Trophoblast cell (in vitro differentiated cells and primary cell): ENCODE measurements at places on chromosomes 11 and 22.

GRCh38 chr11:79062814-79063762 lies 377.7 kb downstream of the TENM4 start:
- H3K27ac ChIP-seq: no peak overlapping the region
- H3K4me1 ChIP-seq: peaks cover 19% of the 10 kb centered on the region
- no peak overlapping the region for H3K4me3 ChIP-seq

DNA sequence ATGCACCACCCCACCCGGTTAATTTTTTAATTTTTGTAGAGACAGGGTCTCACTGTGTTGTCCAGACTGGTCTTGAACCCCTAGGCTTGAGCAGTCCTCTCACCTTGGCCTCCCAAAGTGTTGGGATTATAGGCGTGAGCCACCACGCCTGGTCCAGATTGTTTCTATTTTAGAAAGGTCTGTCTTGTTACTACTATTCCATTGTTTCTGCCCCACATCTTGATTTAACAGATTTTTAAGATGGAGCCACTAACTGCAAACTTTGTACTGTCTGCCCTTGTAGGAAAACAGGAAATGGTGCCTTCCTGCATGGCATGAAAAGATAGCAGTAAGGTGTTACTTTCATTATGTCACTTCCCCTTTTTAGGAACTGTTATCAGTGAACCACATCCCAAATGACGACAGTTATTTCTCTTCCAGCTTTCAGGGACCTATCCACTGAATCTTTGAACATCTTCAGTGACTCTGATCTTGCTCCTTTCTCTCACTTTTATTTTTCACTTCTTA lies 23.2 kb downstream of the TAF1D start:
- no peak overlapping the region for H3K27ac ChIP-seq
- H3K27me3 ChIP-seq: no peaks in the 10 kb centered on the region
- H3K4me1 ChIP-seq: no peaks in the 10 kb centered on the region
- H3K36me3 ChIP-seq: peaks cover 19% of the 10 kb centered on the region

DNA sequence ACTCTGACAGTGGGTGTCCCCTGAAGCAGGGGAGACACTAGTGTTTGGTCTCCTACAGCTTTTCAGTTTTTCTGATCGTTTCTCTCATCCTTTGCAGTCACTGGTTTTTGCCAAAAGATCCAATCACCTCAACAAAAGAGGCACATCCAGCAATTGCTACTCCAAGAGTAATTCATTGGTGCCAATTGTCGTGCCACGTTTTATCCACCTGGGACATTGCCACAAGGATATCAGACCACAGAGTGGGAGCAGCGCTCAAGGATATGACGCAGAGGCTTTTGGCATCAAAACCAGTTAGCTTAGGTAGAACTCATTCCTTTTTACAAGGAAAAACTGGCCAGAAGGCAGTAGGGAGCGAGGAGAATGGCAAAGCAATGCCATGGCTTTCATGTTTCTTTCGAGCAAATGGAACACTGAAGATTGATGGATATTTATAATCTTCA lies 40.9 kb upstream of the BLID start:
- no peak for DNase-seq
- H3K27ac ChIP-seq: no peak overlapping the region
- H3K4me1 ChIP-seq: no peaks in the 10 kb centered on the region
- no peaks in the 10 kb centered on the region for H3K27me3 ChIP-seq
- H3K4me3 ChIP-seq: no peak overlapping the region

GRCh38 chr11:133382131-133382812 lies 150.0 kb downstream of the OPCML start:
- no peak overlapping the region for H3K4me3 ChIP-seq
- peaks cover 1% of the 10 kb centered on the region for H3K4me1 ChIP-seq
- no peaks in the 10 kb centered on the region for H3K27me3 ChIP-seq
- H3K27ac ChIP-seq: no peak overlapping the region
- H3K36me3 ChIP-seq: no peaks in the 10 kb centered on the region
- DNase-seq: no peak

- no peaks in the 10 kb centered on the region for H3K27me3 ChIP-seq
- H3K4me3 ChIP-seq: no peak overlapping the region
- no peak for DNase-seq
- no peaks in the 10 kb centered on the region for H3K36me3 ChIP-seq
- H3K27ac ChIP-seq: no peak overlapping the region
- H3K4me1 ChIP-seq: no peaks in the 10 kb centered on the region
Measured at GRCh38 chr22:48894064-48894671, 933.5 kb downstream of the BRD1 start.

DNA sequence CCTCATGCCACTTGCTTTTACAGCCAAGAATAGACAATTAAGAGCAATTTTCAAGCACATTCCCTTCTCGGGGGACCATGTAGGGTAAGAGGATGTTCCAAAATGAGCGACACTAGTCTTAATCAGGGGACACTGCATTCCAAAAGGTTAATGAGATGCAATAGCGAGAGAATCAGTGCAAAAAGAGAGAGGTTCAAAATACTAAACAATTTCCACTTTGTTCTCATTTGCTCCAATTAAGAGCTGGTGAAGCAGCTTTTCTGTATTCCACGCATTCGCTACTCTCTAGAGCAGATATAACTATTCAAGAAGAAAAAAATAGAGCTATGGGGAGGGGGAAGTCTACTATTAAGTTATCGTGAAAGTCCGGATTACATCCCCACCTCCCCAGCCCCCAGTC lies 811 bp downstream of the LRRC4C start:
- H3K27ac ChIP-seq: no peak overlapping the region
- no peak for DNase-seq
- H3K4me1 ChIP-seq: no peaks in the 10 kb centered on the region
- H3K4me3 ChIP-seq: no peak overlapping the region
- H3K27me3 ChIP-seq: no peaks in the 10 kb centered on the region
- no peaks in the 10 kb centered on the region for H3K36me3 ChIP-seq

DNA sequence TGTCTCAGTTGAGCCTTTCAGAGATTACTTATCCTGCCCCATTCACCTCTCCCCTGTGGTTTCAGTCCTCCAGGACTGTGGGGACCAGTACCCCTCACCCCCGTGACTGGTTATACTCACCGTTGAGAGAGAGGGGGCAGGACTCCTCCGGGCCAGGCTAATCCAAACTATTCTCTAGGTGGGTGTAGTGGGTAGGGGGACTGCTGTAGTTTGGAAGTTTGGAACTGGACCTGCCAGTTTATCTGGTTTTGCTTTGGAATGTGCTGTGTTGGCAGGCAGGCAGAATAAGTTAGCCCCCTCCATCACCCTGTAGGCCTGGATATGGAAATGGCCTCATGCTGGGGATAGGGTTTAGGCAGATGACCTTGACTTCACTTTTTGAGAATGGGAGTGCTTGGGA lies 13.5 kb downstream of the TEAD1 start:
- peak overlapping the region; percentile 96 for H3K27ac ChIP-seq
- no peaks in the 10 kb centered on the region for H3K27me3 ChIP-seq
- peaks cover 35% of the 10 kb centered on the region for H3K4me1 ChIP-seq

DNA sequence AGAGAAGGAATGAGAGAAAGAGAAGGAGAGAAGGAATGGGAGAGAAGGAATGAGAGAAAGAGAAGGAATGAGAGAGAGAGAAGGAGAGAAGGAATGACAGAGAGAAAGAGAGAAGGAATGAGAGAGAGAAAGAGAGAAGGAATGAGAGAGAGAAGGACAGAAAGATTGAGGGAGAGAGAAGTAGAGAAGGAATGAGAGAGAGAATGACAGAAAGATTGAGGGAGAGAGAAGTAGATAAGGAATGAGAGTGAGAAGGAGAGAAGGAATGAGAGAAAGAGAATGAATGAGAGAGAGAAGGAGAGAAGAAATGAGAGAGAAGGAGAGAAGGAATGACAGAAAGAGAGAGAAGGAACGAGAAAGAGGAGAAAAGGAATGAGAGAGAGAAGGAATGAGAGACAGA lies 34.1 kb upstream of the APOL5 start:
- no peaks in the 10 kb centered on the region for H3K27me3 ChIP-seq
- H3K4me3 ChIP-seq: no peak overlapping the region
- no peak overlapping the region for H3K27ac ChIP-seq
- DNase-seq: no peak

- H3K27me3 ChIP-seq: no peaks in the 10 kb centered on the region
- H3K4me3 ChIP-seq: no peak overlapping the region
- H3K36me3 ChIP-seq: no peaks in the 10 kb centered on the region
- H3K27ac ChIP-seq: no peak overlapping the region
- H3K4me1 ChIP-seq: no peaks in the 10 kb centered on the region
- DNase-seq: no peak
Measured at GRCh38 chr11:47433157-47433556, 6.9 kb upstream of the PSMC3 start.

- peaks cover 28% of the 10 kb centered on the region for H3K4me1 ChIP-seq
- no peaks in the 10 kb centered on the region for H3K27me3 ChIP-seq
- H3K27ac ChIP-seq: no peak overlapping the region
- no peaks in the 10 kb centered on the region for H3K36me3 ChIP-seq
- H3K4me3 ChIP-seq: no peak overlapping the region
Measured at GRCh38 chr11:2898366-2899079, 12.9 kb upstream of the CDKN1C start.

DNA sequence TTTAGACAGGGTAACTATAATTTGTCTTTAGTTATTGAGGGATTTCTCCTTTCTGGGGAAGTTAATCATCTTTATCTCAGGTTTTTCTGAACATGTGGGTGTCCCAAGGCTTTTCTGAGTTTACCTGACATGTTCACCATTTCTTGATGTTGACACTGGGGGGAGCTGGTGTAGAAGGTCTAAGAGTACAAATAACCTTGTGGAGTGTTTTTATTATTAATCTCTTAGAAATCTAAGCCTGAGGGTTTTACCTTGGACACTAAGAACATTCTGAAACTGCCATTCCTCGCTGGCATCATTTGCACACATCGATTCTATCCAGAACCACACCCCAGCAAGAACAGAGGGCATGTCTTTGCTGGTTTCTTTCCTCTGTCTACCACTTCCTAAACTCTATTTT lies 15.6 kb upstream of the C11orf91 start:
- H3K27ac ChIP-seq: no peak overlapping the region
- peaks cover 6% of the 10 kb centered on the region for H3K4me1 ChIP-seq
- peaks cover 16% of the 10 kb centered on the region for H3K36me3 ChIP-seq
- no peak for DNase-seq
- no peaks in the 10 kb centered on the region for H3K27me3 ChIP-seq

GRCh38 chr22:30054067-30054763 lies 26.0 kb upstream of the HORMAD2 start:
- no peaks in the 10 kb centered on the region for H3K27me3 ChIP-seq
- no peaks in the 10 kb centered on the region for H3K36me3 ChIP-seq
- no peaks in the 10 kb centered on the region for H3K4me1 ChIP-seq
- no peak for DNase-seq

DNA sequence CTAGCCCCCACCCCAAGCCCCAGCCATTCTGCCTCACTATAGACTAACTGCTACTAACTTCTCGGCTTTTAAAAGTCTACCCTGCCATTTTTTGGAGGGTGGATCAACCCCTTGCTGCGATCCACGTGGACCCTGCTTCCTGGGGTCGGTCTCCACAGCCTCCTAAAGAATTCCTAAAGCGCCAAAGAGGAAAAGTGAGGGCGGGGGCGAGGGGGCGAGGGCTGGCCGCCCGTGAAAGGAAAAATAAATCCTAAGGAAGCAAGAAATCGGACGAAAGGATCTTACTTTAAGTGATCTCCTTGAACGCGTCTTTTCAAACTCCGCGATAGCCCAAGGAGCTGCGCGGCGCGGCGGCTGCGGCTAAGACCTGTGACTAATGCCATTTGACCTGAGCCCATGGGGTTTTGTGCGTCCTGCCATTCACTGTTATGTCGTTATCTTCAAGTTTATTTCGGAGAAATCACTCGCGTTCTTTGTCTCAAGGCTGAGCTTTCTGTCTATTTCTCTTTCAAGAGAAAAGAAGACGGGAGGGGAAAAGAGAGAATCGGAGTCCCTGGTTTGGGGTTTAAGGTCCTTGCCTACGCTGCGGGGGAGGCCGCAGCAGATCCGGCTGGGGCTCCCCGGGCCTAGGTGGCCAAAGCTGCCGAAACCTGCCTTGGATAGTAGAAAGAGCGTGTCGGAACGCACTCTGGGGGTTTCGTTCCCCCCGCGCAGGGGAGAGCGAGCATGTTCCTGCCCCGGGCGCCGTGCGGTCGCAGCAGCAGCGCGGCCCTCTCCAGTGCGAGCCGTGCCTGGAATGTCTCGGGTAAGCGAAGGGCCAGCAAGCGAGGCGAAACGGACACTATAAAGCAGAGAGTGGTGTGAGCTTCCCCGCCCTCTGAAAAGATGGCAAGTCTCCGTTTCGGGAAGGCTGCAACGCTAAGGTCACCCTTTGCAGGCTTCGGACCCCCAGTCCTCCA lies 2.8 kb upstream of the DBX1 start:
- no peaks in the 10 kb centered on the region for H3K36me3 ChIP-seq
- no peak overlapping the region for H3K27ac ChIP-seq
- H3K4me1 ChIP-seq: peaks cover 4% of the 10 kb centered on the region
- peak; percentile 7 for DNase-seq
- H3K27me3 ChIP-seq: peaks cover 67% of the 10 kb centered on the region
- H3K4me3 ChIP-seq: peak overlapping the region; percentile 62

DNA sequence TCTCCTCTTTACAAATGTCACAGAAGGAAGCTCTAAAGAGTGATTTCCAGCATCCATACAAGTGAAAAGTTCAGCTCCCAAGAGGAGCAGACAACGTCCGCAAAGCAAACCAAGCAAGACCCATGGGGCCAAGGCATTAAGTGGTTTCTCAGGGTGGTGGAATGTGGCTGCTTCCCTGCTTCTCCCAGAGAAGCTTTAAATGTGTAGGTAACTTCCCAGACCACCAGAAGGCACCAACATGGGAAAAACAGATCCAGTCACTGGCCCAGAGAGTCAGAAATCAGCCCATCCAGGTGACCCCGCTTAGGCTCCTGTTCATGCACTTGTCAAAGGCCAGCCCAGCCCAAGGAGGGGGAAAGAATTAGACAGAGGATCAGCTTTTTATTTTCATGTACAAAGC lies 13.3 kb upstream of the PHF21A start:
- no peaks in the 10 kb centered on the region for H3K4me1 ChIP-seq
- no peaks in the 10 kb centered on the region for H3K27me3 ChIP-seq
- DNase-seq: no peak

DNA sequence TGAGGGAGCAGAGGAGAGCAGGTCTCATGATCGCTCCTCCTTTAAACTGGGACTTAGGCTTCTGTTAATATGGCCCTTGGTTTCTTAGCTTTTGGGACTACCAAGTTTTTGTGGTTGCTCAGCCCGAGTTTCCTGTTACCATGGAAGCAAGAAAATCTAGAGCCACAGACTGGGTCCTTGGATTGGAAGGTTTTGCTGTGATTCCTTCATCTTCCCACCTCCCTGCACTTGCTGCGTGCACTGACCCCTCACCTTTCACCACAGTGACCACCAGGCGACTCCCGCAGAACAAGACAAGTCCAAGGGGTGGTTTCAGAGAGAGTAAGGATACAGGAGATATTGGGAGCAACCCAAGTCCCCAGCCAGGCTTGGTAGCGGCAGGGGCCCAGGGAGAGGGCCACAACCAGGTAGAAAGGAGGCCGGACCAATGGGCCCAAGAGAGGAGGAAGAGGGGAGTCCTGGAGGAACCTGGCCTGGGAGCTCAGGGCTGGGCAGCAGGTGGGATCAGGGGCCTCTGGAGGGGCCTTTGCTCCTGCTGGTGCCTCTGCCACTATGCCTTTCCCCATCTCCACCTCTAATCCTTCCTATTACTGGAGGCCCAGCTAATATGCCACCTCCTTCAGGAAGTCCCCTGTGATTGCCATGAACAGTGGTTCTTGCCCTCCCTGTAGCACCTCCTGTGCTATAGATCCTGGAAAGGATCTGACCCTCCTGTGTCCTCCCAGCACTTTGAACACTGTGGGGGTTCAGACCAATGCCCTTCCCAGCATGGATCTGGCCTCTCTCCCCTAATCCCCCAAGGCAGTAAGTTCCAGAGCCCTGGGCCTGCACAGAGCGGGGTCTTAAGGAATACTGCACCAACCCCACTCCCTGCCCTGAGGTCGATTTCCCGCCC lies 21.2 kb downstream of the CSF2RB start:
- H3K27ac ChIP-seq: no peak overlapping the region
- H3K4me3 ChIP-seq: no peak overlapping the region
- no peaks in the 10 kb centered on the region for H3K4me1 ChIP-seq
- no peak for DNase-seq
- no peaks in the 10 kb centered on the region for H3K27me3 ChIP-seq
- H3K36me3 ChIP-seq: no peaks in the 10 kb centered on the region
